ENCODE measurements at places on chromosomes 11 and 22. TPM values are rescaled to one million over a fixed set of nuclear protein-coding genes. Genes with fewer than 3 reads are reported as not detected.

The OR4C3 gene
- polyA plus RNA-seq: not detected

The TBRG1 gene
- polyA plus RNA-seq: 52.0 TPM

The RNF215 gene
- polyA plus RNA-seq: 35.0 TPM

The CD3D gene
- not detected for polyA plus RNA-seq

The PARVB gene
- polyA plus RNA-seq: 18.0 TPM

The MMP27 gene
- polyA plus RNA-seq: not detected

Data from spinal cord (tissue), 10 donors.